COR-L47 (cell line): ENCODE measurements at places on chromosomes 2 and 18.

- DNase-seq, result no peak
Measured at GRCh38 chr18:12086249-12086648, 7.4 kb upstream of the ANKRD62 start.

DNA sequence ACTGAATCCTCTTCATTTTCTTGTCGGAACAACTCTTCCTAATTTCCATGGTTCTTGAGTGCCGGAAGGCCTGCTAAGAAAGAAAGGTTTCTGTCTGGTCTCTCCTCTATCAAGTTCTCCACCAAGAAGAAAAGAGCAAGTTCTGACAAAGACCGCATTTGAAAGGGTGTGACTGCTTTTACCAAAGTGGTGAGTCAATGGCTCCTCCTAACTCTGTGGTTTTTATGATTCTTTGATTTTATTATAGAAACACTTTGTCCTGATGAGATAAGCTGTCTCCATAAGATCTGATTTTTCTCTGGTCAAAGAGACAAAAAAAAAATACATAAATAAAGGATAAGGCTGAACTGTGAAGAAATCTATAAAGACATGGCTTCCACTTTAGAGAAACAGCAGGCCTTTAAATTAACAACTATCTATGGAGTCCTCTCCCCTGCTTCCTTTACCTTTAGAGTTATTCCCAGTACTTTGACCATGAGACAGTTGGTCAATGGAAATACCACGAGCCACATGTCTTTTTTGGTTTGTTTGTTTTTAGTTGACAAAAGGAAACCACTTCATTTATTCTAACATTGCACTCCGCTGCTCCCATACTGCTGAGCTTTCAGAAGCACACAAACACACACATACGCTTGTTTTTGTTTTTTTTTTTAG, 67.7 kb downstream of the REL start:
- no peak for DNase-seq

DNA sequence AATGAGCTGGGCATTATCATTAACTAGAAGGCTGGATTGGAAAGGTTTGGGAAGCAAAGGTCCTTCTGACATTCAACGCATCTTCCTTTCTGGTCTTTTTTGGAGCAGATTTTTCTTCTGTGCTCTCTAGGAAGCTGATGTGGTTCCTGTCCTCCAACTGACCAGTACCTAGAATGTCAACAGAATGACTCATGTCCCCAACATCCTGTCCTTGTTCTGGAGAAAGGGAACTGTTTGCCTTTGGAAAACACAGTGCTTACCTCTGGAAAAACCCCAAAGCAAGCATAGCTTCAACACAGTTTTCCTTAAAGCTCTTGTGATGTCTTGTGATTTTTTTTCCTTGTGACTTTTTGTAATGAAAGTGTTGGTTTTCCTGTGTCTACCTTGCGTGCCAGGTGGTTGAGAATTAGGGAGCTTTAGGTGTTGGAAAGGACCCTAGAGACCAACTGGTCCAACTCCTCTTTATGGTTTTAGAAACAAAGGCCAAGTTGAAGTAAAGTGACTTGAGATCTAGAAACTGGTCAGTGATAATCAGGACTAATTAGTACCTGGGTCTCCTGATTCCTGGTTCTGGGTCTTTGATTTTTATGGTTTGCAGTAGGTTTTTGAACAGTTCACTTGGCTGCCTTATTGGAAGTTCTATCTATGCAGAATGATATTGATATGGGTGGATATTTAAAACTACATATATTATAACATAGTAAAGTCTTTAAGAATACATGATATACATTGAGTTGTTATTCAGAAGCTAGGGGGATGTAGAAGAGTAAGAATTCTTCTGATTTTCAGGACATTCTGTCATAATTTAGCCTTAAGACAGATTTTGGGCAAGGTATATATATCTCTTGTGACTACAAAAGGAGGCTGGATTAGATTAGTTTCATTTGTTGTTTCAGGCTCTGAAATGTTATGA, 70.5 kb downstream of the FMNL2 start:
- DNase-seq, result no peak

GRCh38 chr18:10343778-10344177, 110.7 kb upstream of the APCDD1 start:
- no peak for DNase-seq

DNA sequence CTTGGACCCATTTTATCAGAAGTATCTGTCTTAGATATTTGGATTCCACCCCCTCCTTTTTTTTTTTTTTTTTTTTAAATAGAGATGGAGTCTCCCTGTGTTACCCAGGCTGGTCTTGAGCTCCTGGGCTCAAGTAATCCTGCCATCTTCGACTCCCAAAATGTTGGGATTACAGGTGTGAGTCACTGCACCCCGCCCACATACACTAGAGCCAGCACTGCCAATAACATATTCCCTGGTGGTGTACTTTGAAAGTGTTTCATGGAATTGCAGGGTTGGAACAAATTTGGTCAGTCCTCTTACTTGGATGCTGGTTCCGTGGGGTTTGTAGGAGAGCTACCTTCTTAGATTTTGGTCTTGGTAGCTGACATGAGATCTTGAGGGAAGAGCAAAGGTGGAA, 15.0 kb downstream of the PDCL3 start:
- DNase-seq, result no peak

DNA sequence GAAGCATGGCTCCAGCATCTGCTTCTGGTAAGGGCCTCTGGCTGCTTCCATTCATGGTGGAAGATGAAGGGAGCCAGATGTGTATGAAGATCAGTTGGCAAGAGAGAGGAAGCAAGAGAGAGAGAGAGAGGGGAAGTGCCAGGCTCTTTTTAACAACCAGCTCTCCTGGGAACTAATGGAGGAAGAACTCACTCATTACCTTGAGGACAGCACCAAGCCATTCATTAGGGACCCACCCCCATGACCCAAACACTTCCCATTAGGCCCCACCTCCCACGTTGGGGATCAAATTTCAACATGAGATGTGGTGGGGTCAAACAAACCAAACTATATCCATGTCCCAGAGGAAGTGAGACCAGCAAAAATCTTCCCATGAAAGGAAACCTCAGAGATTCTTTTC, 124.8 kb upstream of the SIX2 start:
- DNase-seq, result no peak
